ENCODE measurements at places on chromosomes 2 and 18.

GRCh38 chr18:74316257-74317170 is 875 bp downstream of the C18orf63 start:
- DNase-seq, result no peak

DNA sequence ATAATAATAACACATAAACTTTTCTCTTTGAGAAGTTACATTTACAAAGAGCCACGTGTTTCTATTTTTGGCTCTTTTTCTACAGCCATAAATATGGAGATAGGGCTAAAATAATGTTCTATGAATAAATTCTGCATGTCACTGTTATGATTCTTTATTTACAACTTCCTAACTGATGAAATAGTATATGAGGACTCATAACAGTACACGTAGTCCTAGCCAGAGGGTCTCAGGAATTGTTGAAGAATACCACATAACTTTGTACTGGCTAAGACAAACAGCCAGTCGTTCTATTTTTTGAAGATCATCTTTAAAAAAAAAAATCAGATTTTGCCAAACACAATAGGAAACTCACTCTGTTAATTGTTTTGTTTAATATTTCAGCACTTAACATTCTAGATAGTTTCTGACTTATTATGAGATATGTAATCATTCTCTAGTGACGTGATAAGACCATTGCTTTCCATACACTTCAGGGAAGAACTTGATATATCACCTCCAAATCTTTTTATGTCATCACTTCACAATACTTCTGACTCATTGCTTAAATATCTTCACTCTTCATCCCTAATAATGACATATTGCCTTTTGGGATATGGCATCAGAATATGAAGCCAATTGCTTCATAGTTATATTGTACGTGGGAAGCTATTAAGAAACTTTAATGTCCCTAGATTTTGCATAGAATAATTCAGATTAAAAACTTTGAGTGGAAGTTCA is 256.1 kb downstream of the XIRP2 start:
- no peak for DNase-seq

DNA sequence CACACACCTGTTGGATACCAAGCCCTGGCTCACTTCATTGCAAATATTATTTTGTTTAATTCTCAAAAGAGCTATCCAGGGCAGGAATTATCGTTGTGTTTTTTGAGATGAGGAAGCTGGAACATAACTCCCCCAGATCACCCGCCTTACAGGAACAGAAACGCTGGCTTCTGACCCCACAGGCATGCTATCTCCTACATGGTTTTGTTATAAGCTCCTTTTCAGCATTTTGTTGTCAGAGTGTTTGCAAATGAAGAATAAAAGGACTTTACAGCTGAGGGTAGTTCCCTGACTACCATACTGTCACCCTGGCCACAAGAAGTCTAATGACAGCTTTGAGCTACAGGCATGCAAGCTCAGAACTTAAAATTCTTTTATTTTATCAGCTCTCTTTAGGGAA is 62.0 kb upstream of the MRPS9 start:
- DNase-seq, result no peak

DNA sequence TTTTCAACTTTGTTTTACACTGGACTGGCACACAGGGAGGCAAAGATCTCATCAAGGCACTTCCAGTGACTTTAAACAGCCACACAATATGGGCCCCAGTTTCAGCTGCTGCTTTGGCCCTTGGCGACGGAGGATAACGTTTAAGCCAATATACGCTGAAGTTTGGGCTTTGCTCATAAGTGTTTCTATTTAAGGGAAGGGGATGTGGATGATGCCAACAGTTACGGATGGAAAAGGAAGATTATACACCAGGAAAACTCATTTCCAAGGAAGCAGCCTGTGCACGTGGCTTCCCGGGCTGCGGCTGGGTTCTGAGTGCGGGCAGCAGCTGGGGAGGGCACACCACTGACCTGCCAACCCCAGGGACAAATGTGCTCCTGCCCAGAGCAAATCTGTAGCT is 151.1 kb downstream of the SH3BP4 start:
- no peak for DNase-seq

GRCh38 chr2:1838426-1838825 is 94.1 kb upstream of the PXDN start:
- DNase-seq, result no peak

DNA sequence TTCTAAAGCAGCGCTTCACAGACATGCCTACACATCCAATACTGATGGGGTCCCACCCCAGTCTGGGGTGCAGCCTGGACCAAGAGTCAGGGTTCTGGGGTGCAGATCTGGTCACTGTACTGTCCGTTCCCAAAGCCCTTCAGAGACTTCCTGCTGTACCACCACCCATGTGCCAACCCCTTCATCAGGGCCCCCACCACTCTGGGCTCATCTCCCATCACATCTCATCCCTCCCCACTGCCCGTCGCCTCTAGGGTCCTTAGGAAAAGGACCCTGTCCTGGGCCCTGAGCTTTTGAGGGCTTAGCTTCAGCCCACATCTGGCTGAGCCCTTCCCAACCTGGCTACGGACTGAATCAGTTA is 37.9 kb upstream of the ID2 start:
- no peak for DNase-seq

GRCh38 chr2:43708178-43708577 is 31.9 kb upstream of the C1GALT1C1L start:
- DNase-seq, result no peak

DNA sequence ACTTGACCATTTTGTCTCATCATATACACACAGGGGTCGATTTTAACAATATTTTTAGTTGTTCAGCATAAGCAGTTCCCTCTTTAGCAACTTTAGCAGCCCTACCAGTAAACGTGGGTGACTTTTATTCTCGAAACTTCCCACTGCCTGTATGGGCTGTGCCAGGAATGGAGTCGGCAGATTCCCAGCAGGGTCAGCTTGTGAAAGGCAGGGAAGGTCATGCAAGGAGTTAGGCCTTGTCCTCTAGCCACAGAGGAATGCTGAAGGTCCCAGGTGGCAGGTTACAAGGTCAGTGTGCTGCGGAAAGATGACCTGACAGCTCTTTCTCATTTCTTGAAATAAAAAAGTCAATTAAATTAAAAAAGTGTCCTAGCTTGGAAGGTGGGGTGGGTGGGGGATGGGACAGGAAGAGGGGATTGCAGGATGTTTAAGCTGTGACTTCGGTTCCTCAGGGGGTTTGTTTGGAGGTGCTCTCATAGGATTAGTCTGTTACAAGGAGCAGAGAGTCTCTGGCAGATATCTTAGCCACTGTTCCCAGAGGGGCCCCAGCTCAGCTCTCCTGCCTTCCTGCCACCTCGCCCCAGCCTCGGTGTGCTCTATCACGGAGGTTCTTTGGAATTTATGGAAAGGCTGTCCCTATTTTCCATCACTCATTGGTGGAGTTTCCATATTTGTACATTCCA is 21.4 kb downstream of the DRC1 start:
- no peak for DNase-seq

- DNase-seq, result no peak
Measured at GRCh38 chr2:196961889-196962288, 35.4 kb upstream of the PGAP1 start.

DNA sequence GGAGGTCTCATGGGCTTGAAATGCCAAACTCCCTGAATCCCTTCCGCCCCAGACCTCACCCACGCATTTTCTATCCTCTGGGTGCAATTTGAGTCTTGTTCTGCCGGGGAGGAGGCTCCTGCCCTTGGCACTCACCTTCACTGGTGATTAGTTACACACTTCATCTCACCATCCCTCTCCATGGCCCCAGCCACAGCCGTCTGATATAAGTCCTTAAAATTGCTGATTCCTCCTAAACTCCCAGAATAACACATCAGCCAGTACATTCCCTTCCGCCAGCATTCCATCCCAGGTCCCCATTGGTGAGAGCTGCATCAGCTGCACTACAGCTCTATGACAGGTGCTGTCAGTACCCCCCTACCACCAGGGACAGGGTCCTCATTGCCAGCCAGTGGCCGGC is 3.9 kb downstream of the TIMM21 start:
- DNase-seq, result no peak

DNA sequence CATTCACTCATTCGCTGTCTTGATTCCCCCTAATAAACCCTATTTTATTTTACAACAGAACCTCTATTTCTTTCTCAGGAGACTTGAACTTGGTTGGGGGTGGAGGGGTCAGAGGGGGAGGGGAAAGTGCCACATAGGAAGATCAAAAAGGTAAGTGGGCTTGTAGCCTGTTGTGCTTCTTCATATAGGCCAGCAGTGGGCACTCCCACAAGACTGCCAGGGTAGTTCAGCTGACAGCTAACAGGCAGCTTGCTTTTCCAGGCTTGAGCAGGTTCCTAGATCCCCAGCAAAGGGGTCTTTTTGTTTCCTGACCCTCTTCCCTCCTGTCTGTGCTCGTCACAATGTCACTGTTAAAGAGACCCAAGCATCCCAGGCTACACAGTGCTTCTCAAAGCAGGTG is 829 bp upstream of the KIAA2012 start:
- no peak for DNase-seq

DNA sequence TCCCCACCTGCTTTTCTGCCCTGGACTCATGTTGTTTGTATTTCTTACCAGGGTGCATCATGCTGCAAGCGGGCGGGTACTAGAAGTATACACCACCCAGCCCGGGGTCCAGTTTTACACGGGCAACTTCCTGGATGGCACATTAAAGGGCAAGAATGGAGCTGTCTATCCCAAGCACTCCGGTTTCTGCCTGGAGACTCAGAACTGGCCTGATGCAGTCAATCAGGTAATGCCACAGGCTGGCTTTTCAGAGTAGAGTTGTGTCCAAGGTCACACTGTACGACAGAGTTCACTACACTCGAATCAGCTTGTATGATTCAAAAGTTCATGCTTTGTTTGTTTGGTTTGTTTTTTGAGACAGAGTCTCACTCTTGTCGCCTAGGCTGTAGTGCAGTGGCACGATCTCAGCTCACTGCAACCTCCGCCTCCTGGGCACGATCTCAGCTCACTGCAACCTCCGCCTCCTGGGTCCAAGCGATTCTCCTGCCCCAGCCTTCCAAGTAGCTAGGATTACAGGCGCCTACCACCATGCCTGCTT is 19.4 kb downstream of the SRSF7 start:
- DNase-seq, result no peak

- no peak for DNase-seq
Measured at GRCh38 chr2:218168635-218169462, 2.1 kb upstream of the CXCR1 start.

- DNase-seq, result no peak
Measured at GRCh38 chr2:152038441-152038958, 60.3 kb downstream of the CACNB4 start.

DNA sequence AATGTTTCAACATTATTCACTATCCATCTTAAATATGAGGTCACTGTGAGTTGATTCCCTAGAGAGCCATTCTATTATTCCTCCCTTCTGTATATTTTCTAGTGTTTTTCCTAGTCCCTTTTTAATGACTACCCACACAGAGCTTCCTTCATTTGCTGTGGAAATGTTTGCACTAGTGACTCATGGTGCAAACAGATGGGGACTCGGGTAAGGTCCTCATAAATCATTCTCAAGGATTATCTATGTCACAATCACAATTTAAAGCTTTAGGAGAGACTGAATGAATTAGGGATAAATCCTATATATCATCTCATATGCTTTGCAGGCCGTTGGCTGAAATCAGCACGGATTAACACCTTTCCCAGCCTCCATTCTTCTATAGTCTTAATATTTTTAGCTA is 159.6 kb downstream of the DCC start:
- no peak for DNase-seq

Data from suprapubic skin (tissue), 4 donors.